ENCODE measurements at places on chromosomes 3 and 15. TPM values are rescaled to one million over a fixed set of nuclear protein-coding genes. Genes with fewer than 3 reads are reported as not detected.

SOX2 gene
- not detected for total RNA-seq

NLGN1 gene
- 16.3 TPM for total RNA-seq

IQSEC1 gene
- total RNA-seq, result 18.0 TPM

SV2B gene
- total RNA-seq, result not detected
